ENCODE measurements at places on chromosomes 3 and 15.

- DNase-seq: no peak
Observed at GRCh38 chr3:24713516-24713915, 218.9 kb upstream of the THRB start.

DNA sequence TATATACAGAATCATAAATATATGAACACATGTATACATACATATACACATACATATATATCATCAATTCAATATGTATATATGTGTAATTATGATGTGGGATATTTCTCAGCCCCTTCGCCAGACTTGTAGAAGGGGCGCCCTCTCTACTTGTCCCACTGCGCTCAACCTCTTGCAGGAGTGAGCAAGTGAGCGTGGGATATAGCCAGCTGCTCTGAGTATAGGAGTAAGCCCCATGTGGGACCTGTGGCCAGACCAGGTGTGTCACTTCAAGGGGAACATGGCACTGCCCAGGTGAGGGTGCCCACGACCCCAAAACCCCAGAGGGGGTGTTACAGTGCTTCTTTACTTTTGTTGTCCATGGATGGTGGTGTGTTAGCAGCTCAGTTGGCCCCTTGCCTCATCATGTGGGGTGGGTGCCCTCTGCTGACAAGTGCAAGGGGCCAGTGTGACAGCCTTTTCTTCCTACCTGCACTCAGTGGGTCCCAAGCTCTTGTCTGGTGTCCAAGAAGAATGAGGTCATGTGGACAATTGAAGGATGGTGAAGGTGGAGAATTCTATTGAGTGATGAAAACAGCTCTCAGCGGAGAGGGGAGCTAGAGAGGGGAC lies 304.1 kb downstream of the UNC13C start:
- no peak for DNase-seq

GRCh38 chr3:166302331-166302730 lies 465.1 kb upstream of the BCHE start:
- DNase-seq: no peak

DNA sequence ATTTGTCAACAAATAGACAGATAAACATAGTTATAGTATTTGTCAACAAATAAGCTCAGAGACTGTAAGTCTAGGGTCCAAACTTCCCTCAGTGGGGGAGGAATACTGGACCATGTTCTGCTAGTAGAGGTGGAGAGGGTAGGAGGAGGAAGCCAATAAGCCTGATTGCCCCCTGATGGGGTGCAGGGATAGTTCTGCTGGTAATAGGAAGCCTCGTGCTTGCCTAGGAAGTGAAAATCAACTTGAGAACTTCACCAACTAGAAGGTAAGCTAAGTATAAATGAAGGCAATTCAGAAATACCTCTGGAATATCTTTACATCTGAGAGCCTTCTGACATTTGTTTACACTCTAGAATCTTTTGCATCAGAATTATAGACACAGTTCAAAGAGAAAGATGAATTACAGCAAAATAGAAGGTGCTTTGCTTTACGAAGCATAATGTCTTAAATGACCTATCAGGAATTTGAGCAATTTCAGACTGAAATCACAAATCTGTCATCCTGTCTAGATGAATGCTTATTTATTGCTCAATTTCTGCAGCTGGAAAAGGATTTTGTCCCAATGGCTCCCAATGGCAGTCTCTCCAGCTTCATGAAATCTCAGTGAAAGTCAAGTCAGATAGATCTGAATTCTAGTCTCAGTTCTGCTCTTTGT lies 225.6 kb upstream of the TBC1D5 start:
- no peak for DNase-seq

DNA sequence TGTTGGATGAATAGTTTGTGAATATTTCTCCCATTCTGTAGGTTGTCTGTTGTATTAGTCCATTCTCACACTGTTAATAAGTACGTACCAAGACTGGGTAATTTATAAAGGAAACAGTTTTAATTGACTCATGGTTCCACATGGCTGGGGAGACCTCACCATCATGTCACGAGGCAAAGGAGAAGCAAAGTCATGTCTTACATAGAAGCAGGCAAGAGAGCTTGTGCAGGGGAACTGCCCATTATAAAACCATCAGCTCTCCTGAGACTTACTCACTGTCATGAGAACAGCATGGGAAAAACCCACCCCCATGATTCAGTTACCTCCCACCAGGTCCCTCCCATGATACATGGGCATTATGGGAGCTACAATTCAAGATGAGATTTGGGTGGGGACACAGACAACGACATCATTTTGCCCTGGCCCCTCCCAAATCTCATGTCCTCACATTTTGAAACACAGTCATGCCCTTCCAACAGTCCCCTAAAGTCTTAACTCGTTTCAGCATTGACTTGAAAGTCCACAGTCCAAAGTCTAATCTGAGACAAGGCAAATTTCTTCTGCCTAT lies 133.2 kb downstream of the LMLN start:
- no peak for DNase-seq

GRCh38 chr15:31102039-31102321 lies 455 bp upstream of the TRPM1 start:
- DNase-seq: no peak
